T-helper 17 cell (primary cell): ENCODE measurements at places on chromosomes 1 and 21. TPM values are rescaled to one million over a fixed set of nuclear protein-coding genes. Genes with fewer than 3 reads are reported as not detected.

Gene LCE2C
- total RNA-seq, result not detected

GRCh38 chr1:156474966-156475365 is 25.6 kb downstream of the MEF2D start:
- no peak for DNase-seq

Gene KIF26B
- not detected for total RNA-seq

- no peak for DNase-seq
These were observed 120.7 kb downstream of the CNIH3 start for GRCh38 chr1:224736619-224737352.

DNA sequence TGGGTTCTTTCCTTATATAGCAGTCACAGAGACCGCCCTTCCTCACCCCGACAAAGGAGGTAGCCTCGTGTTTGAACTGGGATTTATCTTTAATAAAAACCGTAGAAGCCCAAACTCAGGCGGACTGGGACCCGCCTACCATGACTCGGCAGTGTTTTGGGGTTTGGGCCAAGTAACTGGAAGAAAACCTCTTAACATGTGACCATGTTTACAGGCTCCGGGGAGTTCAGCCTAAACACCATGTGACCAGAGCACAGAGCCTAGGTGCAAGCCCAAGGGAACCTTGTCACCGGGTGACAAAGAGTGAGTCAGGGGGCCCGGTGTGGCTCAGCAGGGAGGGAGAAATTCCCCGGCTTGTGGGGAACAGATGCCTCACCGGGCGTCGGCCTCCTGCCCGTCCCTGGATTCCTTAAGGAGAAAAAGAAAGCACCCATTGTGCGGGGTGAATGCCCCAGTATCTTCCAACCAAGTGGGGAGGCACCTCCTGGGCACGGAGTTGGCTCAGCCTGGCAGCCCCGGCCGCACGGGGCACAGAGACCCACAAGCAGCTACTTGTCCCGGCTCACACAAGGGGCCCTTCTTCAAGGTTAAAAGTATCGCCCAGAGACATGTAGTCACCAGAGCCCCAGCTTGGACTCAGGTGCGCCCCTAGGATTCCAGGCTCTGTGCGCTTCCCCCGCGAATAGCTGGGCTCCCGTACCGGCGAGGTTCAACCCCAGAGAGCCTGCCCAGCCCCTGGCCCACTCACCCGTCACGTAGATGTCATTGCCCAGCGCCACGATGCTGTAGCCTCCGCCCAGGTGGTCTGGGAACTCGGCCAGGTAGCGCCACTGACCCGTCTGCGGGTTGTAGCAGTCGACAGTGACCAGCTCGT is 1.4 kb downstream of the KLHL21 start:
- DNase-seq, result peak; percentile 40

Gene BARHL2
- total RNA-seq, result not detected

Gene RAB29
- total RNA-seq, result 30.5 TPM

Gene OR2M3
- total RNA-seq, result not detected

DNA sequence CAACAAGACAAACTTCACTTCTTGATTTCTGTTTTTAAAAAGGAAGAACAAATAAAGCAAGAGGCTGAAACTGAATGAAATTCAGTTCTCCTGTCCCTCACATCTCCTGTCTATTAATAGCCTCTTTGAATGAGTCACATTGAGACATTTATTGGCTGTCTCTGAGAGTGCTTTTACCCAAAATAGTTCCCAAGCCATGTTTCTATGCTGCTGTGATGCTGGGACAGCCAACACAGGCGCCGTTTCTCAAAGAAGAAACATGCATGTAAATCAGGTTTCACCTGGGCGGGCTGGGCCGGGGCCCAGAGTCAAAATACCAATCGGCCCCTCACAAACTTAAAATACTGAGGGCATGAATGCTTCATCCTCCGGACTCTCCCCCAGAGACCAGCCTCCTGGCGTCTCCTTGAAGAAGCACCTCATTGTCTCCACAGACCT is 105.2 kb downstream of the EDEM3 start:
- no peak for DNase-seq

- DNase-seq, result no peak
These were observed 8.8 kb upstream of the TTLL10 start for GRCh38 chr1:1164701-1165451.

Gene LYPLAL1
- 16.0 TPM for total RNA-seq

DNA sequence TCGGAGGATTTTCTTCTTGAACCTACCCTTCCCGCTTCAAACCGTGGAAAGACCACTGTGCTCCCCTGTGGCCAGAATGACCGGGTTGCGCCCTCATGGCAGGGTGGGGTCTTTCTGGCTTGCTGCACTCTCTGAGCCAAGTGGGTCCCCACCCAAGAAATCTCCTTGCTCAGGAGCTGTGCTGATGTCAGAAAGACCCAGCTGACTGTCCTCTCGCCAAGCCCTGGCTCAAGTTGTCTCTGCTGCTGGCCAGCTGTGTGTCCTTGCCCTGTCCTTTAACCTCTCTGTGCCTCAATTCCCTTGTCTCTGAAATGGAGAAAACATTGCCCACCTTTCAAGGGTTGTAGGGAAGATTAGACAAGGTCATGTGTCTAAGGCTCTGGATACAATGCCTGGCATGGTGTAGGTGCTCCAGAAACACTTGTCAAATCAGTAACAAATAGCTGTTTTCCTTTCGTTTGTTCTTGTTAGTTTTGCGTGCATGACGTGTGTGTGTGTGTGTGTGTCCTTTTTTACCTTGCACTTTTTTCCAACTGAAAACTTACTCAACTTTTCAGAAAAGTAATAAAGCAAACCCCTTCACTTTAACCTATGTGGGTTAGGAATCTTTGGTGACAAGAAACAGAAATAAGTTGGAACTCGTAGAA is 41.1 kb upstream of the RPL11 start:
- DNase-seq, result no peak

GRCh38 chr1:98110674-98111073 is 189.8 kb upstream of the DPYD start:
- no peak for DNase-seq

DNA sequence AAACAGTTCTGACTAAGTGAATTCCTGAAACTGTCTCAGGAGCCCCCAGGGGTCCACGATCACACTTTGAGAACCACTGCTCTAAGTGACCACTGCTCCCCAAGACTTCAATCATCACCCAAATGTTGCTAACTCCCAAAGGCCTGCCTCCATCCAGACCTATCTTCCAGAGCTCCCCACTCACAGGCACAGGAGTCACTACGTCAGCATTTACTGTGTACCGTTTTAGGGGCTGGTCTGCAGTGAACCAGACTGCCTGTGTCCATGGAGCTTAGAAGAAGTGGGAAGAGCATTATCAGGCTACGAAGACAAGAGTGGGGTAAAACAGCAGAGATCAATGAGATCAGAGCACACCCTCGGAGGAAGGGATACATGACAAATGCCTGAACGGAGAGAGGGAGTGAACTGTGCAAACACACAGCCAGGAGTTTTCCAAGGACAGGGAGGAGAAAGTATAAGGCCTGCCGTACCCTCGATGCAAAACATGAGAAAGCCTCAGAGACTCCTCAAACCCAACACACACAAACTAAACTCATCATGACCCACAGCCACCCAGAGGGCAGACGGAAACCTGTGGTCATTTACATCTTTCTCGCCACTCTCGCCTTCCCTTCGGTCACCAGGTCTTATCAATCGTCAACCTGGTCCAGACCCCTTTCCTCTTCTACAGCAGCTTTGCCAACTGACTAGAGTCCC is 10.1 kb downstream of the GNB1 start:
- DNase-seq, result no peak

DNA sequence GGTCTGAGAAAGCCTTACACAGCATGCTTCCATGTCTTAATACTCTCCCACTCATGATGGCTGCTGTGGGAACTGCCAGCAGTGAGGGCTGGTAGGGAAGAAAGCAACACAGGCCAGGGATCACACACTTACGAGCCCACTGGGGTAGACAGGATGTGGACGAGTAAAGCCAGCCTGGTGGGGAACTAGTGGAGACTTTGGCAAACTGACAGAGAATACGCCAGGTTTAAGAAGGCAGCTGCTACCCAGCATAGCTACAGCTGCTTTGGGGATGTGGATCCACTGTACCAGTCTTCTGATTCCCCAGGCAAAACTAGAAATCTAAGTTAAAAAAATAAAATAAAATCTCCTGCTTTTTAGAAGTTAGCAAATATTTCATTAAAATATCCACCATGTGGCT is 664.0 kb downstream of the SMYD3 start:
- DNase-seq, result no peak

DNA sequence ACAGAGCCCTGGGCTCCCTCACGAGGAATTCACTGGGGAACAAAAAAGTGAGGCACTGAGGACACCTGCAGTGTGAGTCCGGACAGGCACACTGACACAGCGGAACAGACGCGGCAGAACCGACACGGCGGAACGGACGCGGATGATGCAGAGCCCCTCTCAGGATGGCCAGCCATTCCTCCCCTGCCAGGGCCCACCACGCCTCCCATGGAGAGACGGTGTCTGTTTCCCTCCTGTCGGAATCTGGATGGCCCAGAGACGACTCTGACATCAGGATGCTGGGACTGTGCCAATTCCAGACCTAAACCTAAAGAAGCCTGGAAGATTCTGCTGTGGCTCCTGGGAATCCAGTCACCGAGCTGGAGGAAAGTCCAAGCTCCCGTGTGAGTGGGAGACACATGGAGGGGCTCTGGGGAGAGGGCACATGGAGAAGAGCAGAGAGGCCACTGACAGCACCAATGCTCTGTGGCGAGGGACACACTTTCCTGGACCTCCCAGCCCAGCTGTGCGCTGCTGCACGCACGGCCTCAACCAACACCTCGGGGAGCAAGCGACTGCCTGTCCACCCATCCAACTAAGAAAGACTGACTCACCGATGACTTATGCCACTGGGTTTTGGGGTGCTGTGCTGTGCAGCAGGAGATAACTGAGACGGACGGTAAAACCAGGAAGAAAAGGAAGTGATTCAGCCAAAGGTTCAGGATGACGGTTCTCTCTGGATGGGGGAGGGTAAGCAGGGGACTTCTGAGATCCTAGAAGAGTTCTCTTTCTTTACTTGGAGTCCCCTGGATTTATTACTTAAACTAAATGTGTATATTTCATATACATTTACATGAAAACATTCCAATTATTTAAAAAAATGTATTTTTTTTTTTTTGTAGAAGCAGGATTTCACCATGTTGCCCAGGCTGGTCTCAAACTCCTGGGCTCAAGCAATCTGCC is 23.3 kb downstream of the ZBTB17 start:
- no peak for DNase-seq

DNA sequence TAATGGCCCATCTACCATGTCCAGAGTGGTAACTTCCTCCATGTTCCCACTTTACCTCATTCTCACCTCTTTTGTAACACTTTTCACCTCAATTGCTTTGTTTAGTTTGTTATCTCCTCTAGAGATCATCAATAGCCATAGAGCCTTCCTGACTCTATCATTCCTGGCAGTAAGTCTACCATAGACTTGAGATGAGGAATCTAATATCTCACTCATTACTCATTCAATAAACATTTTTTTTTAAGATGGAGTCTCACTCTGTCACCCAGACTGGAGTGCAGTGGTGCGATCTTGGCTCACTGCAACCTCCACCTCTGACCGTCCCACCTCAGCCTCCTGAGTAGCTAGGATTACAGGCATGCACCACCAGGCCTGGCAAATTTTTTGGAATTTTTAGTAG is 7.1 kb downstream of the NMNAT2 start:
- DNase-seq, result no peak

GRCh38 chr1:204331847-204332487 is 27.8 kb downstream of the PLEKHA6 start:
- DNase-seq, result no peak

GRCh38 chr1:23132033-23132432 is 36.6 kb downstream of the LUZP1 start:
- DNase-seq, result no peak

DNA sequence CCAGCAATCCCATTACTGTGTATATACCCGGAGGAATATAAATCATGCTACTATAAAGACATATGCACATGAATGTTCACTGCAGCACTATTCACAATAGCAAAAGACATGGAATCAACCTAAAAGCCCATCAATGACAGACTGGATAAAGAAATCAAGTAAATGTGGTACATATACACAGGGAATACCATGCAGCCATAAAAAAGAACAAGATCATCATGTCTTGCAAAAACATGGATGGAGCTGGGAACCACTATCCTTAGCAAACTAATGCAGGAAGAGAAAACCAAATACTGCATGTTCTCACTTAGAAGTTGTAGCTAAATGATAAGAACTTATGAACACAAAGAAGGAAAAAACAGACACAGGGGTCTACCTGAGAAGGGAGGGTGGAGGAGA is 6.4 kb upstream of the ANGPTL3 start:
- no peak for DNase-seq

Gene ZNF648
- not detected for total RNA-seq

DNA sequence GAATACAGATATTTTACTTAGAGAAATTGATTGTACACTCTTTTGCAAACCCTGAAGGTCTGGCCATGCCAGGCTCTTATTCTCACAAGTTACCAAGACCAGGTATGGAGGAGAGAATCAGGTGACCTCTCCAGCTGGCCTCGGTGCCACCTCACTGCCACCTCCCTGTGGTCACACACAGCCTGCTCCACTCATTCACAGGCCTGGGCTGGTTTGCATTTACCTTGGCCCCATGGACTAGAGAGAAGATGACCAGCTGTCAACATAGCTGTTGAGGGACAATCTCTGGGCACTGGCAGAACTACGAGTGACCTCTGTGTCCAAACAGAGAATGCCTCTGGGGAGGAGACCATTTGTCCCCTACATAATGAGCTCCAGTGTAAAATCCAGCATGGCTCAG is 291.2 kb upstream of the RUNX1 start:
- DNase-seq, result no peak

GRCh38 chr1:31633117-31633516 is 11.6 kb downstream of the PEF1 start:
- no peak for DNase-seq

Gene TRAF3IP3
- total RNA-seq, result 286 TPM

Gene C1orf87
- total RNA-seq, result not detected

- DNase-seq, result no peak
These were observed 250.0 kb upstream of the ADGRL2 start for GRCh38 chr1:81550753-81551152.

- DNase-seq, result no peak
These were observed 6.1 kb downstream of the CAPZA1 start for GRCh38 chr1:112625696-112626095.

- no peak for DNase-seq
These were observed 11.0 kb downstream of the GJA4 start for GRCh38 chr1:34803770-34804169.

Gene FBXO28
- 22.2 TPM for total RNA-seq

- peak; percentile 68 for DNase-seq
These were observed 8.2 kb downstream of the IFFO2 start for GRCh38 chr1:18948048-18948912.

DNA sequence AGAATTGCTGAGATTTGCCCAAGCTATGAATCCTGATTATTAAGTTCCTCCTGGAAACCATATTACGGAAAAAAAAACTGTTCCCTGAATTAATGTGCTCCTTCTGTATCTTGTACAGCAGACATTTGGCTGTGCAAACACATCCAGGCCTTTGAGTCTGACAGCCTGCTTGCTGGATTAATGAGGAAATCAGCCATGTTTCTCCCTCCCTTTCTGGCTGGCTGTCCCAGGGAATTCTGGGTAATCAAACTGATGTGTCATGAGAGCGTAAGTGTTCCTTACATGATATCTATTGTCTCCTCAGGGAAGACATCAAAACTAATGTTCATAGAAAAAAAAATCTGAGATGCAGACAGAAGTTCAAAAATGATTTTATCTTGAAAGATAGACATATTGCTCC is 18.8 kb downstream of the PGBD5 start:
- DNase-seq, result no peak

GRCh38 chr21:19145682-19146293 is 742.2 kb upstream of the TMPRSS15 start:
- no peak for DNase-seq

- DNase-seq, result peak; percentile 18
These were observed 20.5 kb downstream of the HIVEP3 start for GRCh38 chr1:41898191-41898713.

- no peak for DNase-seq
These were observed 31.6 kb upstream of the IL20 start for GRCh38 chr1:206833801-206834200.

Gene TSACC
- not detected for total RNA-seq
